ENCODE measurements at places on chromosomes 16 and 17. TPM values are rescaled to one million over a fixed set of nuclear protein-coding genes. Genes with fewer than 3 reads are reported as not detected.

The HYDIN gene
- total RNA-seq: 0.07 TPM

The G6PC1 gene
- total RNA-seq: not detected

The TBX2 gene
- not detected for total RNA-seq

The CA5A gene
- total RNA-seq: not detected

The TP53TG3B gene
- total RNA-seq: not detected

The CD300LG gene
- not detected for total RNA-seq

The SOX8 gene
- total RNA-seq: 0.99 TPM

The DHRS7C gene
- total RNA-seq: not detected

The SCN4A gene
- total RNA-seq: 0.07 TPM

The CLEC3A gene
- not detected for total RNA-seq

The MT1M gene
- total RNA-seq: 3.5 TPM

All from pulmonary artery endothelial cell (primary cell).